Stimulated activated CD4-positive, alpha-beta T cell treated with anti-CD3 and anti-CD28 coated beads, Interleukin-15, amount 100 ng/mL, for 24 hours (primary cell): ENCODE measurements at places on chromosomes 3 and 15.
A peak's percentile ranks its signal among the peaks of the same experiment; 100 is the strongest.

DNA sequence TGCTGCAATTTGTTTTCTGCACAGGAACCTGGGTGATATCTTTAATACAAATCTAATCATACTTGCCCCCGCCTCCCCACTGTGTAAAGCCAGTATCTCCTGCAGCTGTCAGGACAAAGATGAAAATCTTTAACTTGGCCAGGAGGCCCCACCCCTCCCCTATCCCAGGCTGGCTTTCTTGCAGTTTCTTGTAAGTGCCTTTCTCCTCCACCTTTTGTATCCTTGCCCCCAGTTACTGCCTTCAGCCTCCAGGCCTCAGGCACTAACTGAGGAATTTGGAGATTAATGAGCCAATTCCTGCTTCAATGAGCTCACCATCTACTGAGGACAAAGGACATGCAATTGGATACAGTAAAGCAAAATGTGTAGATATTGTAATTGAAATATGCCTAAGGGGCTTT, 6.5 kb downstream of the GCSAM start:
- no peak for DNase-seq

- DNase-seq, result no peak
These were observed 637.2 kb downstream of the NTRK3 start for GRCh38 chr15:87619161-87619960.

DNA sequence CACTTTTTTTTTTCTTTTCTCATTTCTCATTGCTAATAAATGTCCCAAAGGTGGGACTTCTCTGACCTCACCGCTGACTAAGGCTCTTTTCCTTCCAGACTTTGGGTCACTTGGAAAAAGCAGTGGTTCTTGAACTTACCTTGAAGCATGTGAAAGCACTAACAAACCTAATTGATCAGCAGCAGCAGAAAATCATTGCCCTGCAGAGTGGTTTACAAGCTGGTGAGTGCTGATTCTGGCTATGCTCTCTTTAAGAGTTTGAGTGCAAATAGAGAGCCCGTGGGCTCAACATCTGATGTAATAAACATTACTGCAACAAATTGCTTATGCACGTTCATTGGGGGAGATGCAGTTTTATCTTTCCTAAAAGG, 2.0 kb downstream of the BHLHE40 start:
- DNase-seq, result no peak

GRCh38 chr3:19420159-19420558, 271.8 kb downstream of the KCNH8 start:
- no peak for DNase-seq

DNA sequence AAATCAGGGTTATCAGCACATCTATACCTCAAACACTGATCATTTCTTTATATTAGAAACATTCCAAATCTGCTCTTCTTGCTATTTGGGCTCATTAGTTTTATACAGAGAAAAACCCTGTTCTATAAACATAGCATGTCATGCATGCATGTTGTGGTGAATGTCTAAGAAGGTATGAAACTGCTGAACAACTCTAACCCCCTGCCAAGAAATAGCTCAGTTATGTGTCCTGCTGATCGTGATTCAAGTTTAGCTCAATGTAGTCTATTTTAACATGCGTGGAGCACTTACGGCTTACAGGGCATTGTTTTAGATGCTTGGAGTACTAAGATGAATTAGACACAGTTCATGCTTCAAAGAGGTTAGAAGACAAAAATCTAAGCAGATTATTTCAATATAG, 35.8 kb downstream of the MYH15 start:
- no peak for DNase-seq

DNA sequence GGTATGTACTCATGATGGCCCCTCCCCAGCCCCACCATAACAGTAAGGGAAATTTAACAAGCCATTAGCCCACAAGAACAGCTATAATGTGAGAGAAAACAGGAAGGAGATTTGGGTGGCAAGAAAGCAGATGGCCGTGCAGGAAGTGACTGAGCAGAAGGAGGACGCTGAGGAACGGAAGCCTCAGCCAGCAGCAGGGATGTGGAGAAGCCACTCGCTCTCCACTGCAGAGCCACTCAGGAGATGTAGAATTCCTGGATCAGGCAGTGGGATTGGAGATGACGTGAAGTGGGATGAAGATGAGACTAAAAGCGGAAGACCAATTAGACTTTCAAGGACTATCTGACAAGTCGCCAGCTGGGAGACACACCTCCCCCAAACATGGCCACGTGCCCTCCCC, 31.2 kb downstream of the PRR23E start:
- DNase-seq, result no peak

DNA sequence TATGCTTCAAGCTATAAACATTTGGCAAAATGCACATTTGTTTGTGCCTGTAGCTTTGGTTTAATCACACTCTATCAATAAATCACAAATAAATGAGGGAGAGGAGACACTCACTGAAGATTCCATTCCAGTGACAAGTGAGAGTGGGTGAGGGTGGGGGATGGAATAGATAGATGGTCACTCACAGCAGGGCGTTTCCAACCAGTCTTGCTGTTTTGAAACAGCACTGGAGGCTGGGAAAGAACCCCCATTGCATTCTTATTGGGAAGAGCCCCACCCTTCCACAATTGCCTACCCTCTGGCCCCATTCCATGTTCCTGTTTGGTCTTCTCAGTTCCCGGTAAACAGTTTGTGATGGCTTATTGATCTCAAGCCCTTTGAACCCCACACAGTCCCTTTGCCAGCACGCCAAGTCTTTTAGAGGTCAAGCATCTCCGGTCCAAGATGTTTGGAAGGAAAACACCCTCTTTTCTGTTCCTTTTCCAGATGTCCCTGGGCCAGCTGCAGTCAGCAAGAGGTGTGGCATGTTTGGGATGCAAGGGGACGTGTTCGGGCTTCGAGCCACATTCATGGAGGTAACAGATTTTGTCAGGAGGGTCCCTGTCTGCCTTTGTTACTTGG, 30.7 kb downstream of the LMCD1 start:
- DNase-seq, result no peak

DNA sequence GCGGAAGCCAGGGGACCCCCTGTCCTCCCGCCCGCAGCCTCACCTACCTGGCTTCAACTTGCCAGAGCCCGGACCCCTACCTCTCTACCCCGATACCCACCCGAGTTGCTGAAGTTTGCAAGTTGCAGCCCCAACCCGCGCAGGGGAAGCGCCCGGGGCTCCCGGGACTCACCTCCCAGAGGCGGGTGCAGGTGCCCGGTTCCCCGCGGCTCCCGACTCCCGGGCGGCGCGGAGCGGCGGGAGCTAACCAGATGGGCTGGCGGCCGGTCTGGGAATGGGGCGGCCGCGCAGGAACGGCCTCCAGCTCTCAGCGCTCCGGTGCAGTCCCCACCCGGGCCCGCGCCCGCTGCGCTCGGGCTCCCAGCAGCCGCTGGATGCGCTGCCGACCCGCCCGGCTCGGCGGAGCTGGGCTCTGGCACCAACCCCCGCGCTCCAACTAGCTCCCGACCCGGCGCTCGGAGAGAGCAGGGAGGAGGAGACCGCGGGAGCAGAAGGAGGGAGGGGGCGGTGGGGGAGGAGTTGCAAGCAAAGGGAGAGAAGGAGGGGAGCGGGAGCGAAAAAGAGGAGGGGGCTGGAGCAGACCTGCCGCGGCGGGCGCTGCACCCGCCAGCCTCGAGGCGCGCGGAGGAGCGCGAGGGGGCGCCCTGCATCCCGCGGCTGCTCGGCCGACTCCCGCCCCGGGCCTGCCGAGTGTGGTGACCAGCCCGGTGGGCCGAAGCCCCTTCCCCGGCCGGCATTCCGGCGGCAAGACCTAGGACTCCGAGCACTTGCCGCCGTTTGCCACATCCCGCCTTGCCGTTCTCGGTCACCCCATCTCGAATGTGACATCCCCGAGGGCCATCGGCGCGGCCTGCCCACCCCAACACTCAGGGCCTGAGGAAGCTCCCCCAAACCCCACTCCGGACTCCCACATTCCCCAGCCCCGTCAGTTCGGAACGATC, at the start of gene SEMA5B:
SEMA5B (minus strand) TSS at position 472 of the 941 bp plus-strand sequence. CDS start 66,500 bp downstream, outside the sequence.
- DNase-seq, result peak; percentile 39

DNA sequence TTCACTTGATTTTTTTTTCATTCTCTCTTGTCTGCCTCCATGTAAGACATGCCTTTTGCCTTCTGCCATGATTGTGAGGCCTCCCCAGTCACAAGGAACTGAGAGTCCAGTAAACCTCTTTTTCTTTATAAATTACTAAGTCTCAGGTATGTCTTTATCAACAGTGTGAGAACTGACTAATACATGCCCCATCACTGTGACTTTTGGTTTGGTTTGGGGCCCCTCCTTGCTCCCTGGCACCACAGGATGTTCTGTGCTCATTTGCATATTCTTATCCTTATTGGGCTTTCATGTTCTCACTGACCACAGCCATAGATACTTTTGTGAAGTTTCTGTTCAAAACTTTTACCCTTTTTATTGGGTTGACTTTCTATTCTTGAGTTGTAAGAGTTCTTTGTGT, 3.8 kb upstream of the PRR20G start:
- DNase-seq, result no peak

- no peak for DNase-seq
These were observed 23.1 kb downstream of the DAPK2 start for GRCh38 chr15:64023220-64023619.

DNA sequence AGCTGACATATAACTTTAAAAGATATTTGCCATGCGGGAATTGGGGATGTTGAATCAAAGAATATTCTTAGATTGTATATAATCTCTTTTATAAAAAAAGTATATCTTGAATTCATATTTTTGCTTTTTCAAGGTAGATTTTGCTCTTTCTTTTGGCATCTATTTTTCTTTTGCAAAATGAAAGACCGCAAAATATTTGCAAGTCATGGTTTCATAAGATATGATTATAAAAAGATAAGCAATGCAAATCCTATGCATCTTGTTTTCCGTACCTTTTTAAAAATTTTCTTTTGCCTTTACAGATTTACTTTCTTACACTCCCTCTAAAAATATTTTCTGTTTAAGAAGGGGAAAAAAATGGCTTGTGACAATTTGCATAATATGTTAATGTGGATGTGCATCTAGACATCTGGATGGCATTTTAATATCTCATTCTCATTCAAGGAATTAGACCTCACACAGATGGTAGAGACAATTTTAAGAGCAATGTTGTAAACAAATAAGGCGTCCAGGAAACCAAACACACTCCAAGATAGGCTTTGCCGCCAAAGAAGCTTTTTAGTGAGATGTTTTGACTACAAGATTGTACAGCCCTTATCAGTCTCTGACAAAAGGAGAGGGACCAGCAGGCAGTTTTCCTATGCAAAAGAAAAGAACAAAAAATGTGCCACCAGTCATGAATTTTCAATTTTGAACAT, 371.1 kb downstream of the CHL1 start:
- DNase-seq, result no peak

GRCh38 chr15:85832394-85832793, 37.7 kb upstream of the KLHL25 start:
- no peak for DNase-seq

DNA sequence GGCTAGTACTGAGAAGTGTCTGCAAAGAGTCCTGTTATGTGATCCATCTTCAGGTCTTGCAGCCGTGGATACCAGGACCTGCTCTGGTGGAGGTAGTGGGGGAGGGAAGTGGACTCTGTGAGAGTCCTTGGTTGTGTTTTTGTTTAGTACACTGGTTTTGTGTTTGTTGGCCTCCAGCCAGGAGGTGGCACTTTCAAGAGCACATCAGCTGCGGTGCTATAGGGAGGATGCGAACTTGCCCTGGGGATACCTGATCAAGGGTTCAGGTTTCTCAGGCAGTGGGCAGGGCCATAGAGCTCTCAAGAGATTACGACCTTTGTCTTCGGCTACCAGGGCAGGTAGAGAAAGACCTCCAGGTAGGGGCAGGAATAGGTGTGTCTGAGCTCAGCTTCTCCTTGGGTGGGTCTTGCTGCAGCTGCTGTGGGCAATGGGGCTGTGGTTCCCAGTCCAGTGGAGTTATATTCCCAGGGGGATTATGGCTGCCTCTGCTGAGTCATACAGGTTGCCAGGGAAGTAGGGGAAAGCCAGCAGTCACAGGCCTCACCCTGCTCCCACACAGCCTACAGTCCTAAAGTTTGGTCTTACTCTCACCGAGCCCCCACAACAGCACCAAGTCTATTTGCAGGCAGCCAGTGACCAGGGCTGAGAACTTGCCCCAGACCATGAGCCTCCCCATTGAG, 132.8 kb upstream of the NPHP3 start:
- no peak for DNase-seq

DNA sequence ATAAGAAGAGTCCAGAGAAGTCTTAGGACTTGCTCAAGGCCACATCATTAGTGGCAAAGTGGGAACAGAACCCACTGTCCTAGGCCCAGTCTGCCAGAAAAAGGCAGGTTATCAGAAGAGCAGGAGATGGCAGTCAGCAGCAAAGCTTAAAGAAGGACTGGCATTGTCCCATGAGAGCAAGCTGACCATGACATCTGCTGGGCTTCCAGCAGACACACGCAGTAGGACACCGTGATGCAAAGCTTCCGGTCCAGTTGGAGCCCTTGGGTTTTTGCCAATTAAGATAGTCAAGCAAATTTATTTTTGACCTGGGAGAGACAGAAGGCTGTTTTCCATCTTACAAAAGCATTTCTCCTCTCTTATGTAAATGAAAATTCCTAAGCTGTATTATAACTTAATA, 42.1 kb downstream of the ZBTB38 start:
- DNase-seq, result no peak

DNA sequence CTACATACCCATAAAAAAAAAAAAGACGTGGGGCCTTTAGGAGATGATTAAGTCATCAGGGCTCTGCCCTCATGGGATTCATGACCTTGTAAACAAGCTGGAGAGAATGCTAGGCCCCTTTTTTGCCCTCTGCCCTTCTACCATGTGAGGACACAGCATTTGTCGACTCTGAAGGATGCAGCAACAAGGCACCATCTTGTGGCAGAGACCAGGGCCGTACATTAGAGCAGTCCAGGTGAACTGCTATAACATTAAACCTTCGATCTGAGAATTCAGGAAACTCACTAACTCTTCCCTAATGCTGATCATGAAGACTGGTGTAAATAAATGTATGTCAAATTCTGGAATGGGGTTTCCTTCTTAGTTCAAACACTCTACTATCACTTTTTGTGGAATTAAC, 30.7 kb upstream of the SIAH2 start:
- DNase-seq, result no peak

DNA sequence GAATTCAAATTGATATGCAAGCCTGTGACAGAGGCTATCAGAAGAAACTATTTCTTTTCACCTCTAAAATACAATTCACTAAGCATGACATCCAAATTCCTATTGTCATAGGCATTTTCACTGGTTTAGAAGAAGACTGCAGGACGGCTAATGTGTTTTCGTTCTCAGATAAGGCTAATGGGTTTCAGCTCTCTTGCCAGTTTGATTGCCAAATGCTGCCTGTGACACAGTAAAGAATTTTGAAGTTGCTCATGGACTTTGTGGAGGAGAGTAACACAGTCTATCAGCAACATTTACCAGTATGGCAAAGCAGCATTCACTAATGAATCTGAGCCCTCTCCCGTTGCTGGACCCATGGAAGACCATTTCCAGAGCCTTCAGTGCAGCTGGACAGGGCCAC, 948.1 kb downstream of the FHIT start:
- no peak for DNase-seq

GRCh38 chr3:196706327-196706726, 5.7 kb downstream of the CEP19 start:
- DNase-seq, result no peak

DNA sequence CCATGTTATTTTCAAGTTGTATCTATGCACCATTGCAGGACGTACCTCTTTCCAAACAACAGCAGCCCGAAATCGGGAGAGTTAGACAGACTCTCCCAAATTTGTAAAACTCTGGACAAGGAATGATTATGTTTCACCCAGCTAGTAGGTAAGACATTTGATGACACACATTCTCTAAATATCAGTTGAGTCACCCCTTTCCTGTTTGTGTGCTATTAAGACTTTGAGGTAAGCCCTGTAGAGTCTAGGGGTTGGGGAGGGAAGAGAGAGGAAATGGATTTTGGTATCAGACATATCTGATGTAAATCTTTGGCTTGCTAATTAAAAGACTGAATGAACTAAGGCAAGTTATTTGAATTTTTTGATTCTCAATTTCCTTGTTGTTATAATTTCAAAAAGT, 999.0 kb downstream of the TUSC7 start:
- DNase-seq, result no peak
